NCI-H510A (cell line): ENCODE measurements at places on chromosomes 5 and 9.

- no peak for DNase-seq
Measured at GRCh38 chr5:169710675-169711074, 73.6 kb downstream of the DOCK2 start.

GRCh38 chr5:5492087-5492933 is 69.8 kb downstream of the ICE1 start:
- DNase-seq, result no peak

DNA sequence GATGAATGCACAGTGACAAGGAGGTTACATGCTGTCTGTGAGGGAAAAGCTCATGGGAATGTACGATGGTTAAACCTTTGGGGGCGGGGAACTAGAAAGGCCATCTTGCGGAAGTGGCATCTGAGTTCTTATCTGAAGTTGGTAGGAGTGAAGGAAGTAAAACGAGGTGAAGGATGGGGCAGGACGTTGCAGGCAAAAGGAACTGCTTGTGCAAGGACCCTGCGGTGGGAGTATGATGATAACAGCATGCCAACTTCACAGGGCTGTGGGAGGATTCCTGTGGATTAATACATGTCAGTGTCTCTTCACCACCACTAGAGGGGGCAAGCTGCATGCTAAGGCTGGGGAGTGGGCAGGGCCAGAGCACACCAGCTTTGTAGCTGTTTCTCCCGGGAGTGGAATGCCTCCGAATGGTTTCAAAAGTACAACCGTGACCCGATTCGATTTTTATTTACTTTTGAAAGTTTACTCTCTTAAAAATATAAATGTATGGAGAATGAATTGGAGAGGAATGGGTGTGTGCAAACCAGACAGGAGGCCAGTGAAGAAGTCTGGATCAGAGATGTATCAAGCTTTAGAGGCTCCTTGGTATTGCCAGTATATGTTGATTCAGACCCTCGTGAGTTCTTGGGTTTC is 62.5 kb downstream of the CYFIP2 start:
- DNase-seq, result peak; percentile 1

DNA sequence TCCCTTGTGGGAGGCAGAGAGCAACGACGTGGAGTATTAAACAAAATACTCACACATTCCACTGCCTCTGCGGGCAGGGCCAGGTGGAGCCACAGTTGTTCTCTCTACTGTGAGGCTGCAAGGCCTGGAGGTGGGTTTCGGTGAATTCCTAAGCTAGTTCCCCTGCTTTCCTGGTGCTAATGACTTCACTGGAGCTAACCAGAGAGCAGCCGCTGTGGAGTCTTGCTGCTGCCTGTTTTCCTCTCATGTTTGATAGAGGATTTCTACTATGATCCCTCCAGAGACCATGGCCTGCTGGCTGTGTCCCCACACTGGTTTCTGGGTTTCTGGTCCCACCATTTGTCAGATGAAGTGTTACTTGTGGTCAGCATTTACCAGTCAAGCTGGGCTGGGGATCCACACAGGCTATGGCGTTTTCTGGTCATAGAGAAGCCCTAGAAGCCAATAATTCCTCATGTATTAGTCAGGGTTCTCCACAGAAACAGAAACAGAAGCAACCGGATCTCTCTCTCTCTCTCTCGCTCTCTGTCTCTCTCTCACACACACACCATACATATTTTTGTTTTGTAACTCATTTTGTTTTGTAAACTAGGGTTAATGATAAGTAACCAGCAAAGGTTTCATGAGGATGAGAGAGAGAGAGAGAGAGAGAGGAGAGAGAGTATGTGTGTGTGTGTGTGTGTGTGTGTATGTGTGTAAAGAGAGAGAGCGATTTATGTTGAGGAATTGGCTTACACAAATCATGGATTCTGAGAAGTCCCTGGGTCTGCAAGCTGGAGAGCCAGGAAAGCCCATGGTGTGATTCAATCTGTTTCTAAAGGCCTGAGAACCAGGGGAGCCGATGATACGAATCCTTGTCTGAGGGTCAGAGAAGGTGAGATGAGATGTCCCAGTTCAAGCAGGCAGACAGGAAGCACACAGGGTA is 403.0 kb downstream of the GADD45G start:
- DNase-seq, result no peak

GRCh38 chr5:73897893-73898292 is 271.9 kb downstream of the ARHGEF28 start:
- no peak for DNase-seq

DNA sequence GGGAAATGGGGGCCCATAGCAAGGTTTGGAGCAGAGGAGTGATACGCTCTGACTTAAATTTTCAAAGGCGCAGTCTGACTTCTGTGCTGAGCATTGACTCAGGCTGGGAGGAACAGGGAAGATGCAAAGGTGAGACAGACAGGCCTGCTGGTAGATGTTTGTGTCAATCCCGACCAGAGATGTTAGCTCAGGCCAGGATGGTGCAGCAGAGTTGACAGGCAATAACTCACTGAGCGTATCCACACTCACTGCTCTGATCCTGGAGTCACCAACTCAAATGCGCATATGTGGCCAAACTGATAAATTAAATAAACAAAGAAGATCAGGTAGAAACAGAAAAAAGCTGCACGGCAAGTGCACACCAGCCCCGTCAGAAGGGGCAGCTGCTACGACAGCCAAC is 95.3 kb downstream of the SPOCK1 start:
- DNase-seq, result no peak

GRCh38 chr5:94180761-94181160 is 437.6 kb downstream of the KIAA0825 start:
- no peak for DNase-seq

DNA sequence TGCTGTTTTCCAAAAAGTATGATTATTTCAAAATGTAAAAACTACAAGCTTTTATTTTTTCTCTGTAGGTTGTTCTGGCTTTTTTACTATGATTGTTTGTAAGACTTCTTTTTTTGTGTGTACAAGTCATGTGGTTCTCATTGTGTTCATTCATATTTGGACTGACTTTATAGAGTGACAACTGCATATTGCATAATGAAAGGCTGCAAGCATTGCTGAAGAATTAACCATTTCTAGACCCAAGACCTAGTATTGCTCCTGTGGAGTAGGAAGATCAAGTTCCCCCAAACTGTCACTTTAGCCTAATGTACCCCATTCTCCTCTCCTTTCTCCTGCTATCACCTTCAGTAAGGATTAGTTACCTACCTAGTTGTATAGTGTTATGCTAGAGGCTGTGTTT is 10.0 kb downstream of the MAP1B start:
- DNase-seq, result no peak

DNA sequence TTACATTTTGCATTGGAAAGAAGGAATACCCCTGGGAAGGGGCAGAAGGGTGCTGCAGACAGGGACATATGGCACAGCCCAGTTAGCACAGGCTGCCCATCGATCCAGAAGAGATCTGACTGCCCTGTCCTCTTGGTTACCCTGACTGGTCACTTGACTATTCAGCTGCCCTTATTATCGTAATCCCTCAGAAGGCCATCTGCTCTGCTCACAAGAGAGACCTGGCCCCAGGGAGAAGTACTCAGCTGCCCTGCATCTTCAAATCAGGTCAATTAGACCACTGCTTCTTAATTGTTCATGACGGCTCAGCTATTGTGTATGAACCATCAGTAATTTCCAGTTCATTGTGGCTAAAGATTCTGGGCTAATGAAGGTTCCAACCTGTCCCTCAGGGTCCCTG is 345.0 kb downstream of the TLE1 start:
- no peak for DNase-seq
